ENCODE measurements at places on chromosomes 6 and 20.

GRCh38 chr6:73308712-73309534 is 45.2 kb downstream of the DPPA5 start:
- DNase-seq: no peak

DNA sequence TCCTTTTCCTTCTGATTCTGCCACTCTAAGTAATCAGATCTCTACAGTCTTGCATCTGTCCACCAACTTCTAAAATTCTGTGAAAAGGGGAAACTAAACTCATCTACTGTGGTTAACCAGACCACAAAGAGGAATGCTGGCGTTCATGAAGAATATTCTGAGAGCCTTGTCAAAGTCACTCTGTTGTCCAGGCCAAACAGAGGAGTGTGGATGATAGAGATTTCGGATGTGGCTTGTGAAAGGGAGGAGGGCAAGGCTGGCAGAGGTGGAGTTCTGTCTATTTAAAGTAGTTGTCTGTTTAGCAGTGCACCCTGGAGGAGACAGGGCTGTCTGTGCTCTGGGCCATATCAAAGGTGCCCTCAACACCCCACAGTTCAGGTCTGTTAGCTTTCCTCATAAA is 33.9 kb downstream of the CCN2 start:
- DNase-seq: no peak

DNA sequence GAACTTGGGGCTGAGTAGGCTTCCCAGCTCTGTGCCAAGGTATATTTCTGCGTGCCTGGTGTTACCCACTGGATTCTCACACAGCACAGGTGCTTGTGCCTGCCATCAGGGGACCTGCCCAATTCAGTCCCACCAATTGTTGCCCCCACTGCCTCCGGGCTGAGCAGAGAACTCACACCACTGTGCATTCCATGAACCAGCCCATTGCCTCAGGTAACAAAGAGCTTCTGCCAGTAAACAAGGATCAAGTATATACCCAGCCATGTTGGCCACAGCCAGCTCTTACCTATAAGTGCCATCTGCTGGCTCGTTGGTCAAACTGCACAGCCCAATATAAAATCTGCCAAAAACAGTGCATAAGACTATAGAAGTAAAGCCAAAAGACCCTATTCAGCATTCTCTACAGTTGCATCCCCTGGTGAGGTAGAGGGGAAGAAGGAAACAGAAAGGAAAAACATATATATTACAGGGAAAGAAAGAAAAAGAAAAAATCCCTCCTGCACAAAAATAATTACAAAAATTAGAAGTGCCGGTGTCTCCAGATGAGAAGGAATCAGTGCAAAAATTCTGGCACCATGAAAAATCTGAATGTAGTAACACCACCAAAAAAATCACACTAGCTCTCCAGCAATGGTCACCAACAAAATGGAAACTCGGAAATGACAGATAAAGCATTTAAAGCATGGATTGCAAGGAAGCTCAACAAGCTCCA is 241.4 kb downstream of the IBTK start:
- DNase-seq: no peak

- peak; percentile 14 for DNase-seq
Measured at GRCh38 chr6:71012866-71013469, 56.1 kb upstream of the B3GAT2 start.

DNA sequence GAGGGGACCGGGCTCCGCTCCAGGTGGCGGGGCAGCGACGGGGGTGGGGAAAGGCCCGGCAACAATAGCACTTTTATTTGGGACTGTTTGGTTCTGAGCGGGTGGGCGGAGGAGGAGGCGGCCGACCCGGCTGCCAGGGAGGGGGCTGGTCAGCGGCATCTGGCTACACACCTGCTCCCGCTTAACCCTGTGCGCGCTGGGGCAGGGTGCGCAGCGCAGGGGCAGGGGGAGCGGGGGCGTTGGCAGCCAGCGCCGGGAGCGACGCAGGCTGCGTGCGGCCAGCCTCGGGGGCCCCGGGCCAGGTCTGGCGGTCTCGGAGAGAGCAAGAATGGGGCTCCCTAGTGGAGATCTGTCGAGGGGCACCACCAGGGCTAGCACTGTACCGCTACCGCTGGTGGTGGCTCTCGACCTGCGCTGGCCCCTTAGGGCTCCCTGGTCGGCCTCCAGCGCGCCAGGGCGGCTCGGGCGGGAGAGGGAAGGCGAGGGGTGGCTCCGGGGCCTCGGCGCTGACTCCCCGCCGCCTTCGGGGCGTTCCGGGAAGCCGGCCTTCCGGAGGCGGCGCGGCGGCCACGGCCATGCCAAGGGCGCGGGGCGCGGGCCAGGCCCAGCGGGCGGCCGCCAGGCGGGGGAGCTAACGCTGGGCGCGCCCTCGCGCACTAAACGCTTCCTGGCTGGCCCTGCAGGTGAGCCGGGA is 92.4 kb downstream of the NCR2 start:
- DNase-seq: no peak

DNA sequence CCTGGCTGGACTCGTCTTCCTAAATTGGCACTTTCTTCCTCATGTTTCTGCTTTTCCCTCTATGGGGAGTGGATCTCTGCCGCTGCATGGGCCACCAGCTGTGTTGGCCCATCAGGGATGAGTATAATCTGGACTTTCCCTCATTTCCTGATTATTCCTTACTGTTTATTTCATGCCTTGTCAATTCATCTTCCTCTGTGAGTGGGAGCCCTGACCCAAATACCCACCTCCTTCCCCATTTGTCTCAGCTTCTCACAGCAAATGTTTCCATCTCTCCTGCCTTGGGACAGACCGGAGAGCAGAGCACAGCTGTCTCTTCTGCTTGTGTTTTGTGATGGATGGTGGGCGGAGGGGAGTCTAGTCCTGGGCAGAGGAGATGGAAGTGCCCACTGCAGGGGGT is 212.7 kb downstream of the UST start:
- DNase-seq: no peak

GRCh38 chr20:37821696-37822095 is 81.2 kb upstream of the VSTM2L start:
- DNase-seq: no peak

Measured in foreskin melanocyte (primary cell).